ENCODE measurements at places on chromosomes 3 and 15.

- DNase-seq, result peak; percentile 25
These were observed 11.2 kb downstream of the BOC start for GRCh38 chr3:113222451-113223086.

DNA sequence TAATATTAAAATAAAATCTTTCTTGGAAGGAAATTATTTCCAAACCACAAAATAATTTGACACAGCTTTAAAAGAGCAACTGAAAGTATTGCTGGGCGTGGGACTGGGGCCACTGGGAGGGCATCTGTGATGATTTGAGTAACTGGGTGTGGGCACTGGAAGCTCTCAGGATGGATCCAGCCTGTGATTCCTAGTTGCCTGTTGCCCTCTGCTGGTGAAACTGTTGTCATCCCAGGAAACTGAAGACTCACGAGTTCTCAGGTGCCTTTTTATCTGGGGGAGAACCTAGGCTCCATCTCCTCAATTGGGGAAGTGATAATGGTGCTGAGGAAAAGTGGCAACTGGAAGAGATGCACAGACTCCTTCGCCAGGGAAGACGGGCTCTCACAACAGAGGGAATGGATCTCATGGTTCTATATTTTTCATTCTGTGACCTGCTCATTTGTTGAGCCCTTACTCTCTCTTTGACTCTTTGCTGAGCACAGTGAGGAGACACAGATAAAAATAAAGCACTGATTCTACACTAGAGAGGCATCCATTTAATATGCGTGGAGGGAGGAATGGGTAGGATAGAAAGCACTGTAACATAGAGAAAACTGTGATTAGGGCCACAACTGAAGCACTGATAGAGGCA, 61.6 kb downstream of the TPRG1 start:
- DNase-seq, result peak; percentile 53

- DNase-seq, result no peak
These were observed 250.6 kb upstream of the GADL1 start for GRCh38 chr3:31145062-31145461.

DNA sequence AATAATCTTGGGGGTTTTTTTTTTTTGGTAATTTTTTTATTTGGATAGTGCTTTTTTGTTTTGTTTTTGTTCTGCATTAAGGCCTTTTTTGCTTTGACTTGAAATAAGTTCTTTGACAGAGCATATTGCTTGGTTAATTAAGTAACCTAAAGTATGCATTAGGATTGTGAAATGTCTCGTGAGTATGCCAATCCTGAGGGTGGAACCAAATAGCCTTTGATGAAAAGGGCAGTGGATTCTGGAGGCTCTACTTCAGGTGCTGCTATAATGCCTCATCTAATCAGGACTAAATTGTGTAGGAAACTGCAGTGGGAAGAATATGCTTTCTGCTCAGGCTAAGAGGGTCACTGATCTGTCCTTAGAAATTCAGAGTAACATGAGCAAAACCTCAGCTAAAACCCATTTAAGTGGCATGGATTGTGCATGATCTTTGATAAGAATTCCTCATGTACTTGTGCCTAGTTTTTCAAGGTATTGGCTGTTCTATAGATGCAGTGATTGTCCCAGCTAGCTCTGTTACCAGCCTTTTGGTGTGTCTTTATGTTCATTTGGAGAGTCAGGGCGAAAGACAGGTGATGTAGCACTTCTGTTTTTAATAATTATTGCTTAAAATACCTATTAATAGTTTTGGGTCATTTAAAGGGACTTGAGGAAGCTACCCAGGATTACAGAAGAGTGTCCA, 15.4 kb downstream of the CDV3 start:
- DNase-seq, result no peak

DNA sequence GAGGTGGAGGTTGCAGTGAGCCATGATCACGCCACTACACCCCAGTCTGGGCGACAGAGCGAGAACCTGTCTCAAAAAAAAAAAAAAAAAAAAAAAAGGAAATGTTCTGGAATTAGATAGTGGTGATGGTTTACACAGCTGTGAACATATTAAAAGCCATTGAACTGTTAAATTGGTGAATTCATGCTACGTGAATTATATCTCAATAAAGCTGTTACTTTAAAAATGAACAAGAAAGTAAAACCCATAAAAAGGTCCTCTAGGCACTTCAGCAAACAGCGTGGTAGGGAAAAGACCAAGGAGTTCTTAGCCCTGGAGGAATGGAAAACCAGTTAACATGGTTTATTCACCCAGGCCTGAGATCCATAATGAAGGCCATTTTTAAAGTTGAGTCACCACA, 180.1 kb downstream of the ATG7 start:
- no peak for DNase-seq

- DNase-seq, result no peak
These were observed 267.3 kb downstream of the LPP start for GRCh38 chr3:188421151-188421821.

GRCh38 chr15:68676011-68676605, 97.3 kb downstream of the CORO2B start:
- no peak for DNase-seq

- DNase-seq, result no peak
These were observed 241.6 kb upstream of the CNTN6 start for GRCh38 chr3:851098-851790.
